ENCODE measurements at places on chromosomes 2 and 18. TPM values are rescaled to one million over a fixed set of nuclear protein-coding genes. Genes with fewer than 3 reads are reported as not detected.

Gene KHK
- 0.65 TPM for total RNA-seq

Gene TUBA3E
- not detected for total RNA-seq

Gene CHRNG
- not detected for total RNA-seq

Gene VWA3B
- total RNA-seq: not detected

Gene COLEC12
- total RNA-seq: 28.0 TPM

Gene TCF7L1
- total RNA-seq: 6.1 TPM

Gene GKN1
- 0.26 TPM for total RNA-seq

All from articular chondrocyte of knee joint (primary cell).